Stimulated activated CD4-positive, alpha-beta T cell treated with anti-CD3 and anti-CD28 coated beads, Interleukin-1b, Interleukin-23, amount 100 ng/mL, for 48 hours (primary cell): ENCODE measurements at places on chromosomes 2 and 18.

DNA sequence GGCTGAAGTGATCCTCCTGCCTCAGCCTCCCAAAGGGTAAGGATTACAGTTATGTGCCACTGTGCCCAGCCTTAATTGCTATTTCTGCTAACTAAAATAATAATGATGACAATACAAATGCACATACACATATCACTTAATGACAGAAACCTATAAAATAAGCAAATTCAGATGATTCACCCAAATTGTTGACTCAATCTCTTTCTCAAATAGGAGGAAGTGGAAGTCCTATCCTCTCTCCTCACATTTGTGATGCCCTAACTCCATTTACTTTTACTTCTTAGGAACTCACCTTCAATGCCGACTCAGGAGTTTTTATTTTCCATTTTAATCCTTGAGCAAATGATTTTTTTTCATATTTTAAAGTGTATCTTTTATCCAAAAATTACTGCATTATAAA, 24.5 kb upstream of the RAPH1 start:
- DNase-seq, result no peak

DNA sequence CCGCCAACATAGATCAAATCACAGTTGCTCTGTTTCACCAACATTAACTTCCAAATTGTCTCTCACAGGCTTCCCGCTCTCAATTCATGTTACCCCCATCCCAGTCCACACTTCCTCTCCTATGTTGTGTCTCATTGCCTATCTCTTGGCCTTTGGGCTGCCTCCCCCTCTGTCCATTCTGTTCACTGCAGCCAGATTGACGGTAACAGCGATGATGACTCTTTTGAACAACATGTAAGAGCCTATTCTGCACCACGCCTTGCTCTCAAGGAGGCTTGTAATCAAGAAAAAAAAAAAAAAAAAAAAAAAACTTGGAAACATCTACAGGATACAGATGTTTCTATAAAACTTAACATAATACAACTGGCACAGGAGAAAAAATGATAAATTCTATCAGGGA, 77.3 kb upstream of the RMDN2 start:
- DNase-seq, result no peak

GRCh38 chr2:170928036-170928823, 823 bp upstream of the GORASP2 start:
- peak; percentile 10 for DNase-seq

DNA sequence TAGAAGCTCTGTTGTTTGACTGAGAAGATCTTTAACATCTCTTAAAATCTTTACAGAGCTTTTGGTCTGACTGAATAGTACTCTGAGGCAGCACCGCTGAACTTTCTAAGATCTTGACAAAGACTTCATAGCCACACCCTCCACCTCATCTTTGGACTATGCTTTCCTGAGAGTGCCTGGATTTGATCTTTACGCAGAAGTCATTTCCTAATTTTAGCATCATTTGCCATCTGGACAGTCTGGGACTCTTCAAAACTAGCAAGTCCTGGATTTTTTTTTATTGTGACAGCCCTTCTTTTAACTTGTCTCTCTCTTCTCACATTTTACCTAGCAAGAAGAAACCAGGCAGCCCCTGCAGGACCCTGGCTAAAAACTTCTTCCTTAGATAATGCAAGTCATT, 188.8 kb downstream of the CTIF start:
- no peak for DNase-seq

- DNase-seq, result no peak
Measured at GRCh38 chr2:157930728-157931127, 54.6 kb upstream of the ACVR1 start.

- no peak for DNase-seq
Measured at GRCh38 chr2:177038787-177039484, 173.7 kb upstream of the HNRNPA3 start.

GRCh38 chr2:157055660-157056199, 201.8 kb upstream of the GALNT5 start:
- DNase-seq, result no peak

GRCh38 chr18:49028801-49029506, 78.2 kb upstream of the SMAD7 start:
- no peak for DNase-seq

DNA sequence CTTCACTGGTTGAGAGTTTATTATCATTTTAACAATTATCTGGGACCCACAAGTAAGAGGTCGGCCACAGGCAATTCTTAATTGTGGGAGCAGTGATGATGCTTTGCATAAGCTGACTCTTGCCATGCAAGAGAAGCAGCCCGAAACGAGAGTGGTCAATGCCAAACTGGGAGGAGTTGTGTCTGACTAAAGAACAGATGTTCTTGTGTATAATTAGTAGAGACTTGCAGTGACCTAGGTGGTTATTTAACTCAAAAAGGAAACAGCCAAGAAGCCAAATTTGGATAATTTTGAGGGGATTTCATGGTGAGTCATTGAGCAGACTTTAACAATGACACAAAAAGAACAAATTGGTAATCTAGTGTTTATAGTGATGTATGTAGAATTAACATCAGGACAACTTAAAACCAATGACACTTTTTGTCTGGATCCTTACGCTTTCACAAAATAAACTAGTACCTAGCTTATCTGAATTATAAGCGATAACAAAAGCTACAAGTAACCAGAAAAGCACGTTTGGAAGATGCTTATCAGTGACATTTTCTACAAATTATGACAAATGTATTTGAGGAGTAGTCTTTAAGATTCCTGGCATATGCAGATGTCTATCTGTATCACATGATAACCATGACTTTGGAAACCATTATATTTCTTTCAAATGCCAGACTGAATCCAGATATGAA, 184.7 kb upstream of the DLGAP1 start:
- DNase-seq, result no peak

DNA sequence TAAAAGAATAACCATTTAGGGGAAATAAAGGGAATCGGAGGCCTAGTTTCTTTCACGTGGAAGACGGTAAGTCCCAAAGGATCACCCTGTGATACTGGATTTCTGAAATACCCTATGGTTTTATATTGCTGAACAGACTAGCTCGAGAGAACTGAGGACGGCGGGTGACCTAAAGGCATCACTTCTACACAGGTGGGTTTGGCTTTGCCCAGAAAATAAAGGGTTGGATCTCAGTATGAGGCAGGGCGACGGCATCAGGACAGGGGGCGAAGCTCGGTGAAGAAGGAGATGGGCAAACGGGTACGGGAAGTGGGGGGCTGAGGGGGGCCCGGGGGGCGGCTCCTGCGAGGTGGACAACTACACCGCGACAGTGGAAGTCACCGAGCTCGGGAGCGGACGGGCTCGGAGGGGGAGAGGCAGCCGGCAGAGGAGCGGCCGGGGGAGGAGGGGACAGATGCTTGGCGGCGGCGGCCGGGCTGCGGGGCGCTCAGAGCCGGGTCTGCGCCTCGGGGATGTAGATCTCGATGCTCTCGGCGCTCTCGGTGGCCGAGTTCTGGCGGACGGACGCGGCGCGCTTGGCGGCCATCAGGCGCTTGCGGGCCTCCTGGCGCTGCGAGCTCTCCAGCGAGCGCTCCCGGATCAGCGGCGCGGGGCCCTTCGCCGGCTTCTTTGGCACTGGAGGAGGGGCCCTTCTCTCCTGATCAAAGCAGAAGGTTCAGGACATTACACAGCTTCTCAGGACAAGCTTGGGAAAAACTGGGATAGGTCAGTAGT, 48.9 kb downstream of the TGIF1 start:
- DNase-seq, result no peak

DNA sequence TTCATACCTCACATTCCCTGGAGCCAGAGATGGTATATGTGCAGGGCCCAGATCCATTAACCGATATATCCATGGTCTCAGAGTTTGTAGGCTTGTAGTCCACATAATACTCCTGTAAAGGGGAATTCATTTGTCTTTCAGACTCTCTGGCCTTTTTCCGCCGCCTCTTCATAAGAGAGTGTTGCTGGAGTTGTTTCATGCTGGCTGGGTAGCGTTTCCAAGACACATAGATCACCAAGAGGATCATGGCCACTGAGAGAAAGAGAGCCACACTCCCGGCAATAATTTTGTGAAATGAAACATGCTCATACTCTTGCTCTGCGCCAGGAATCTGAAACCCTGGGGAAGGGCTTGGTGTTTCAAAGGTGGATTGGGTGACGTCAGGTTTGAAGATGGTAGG, 3.9 kb downstream of the LRRTM4 start:
- DNase-seq, result no peak

DNA sequence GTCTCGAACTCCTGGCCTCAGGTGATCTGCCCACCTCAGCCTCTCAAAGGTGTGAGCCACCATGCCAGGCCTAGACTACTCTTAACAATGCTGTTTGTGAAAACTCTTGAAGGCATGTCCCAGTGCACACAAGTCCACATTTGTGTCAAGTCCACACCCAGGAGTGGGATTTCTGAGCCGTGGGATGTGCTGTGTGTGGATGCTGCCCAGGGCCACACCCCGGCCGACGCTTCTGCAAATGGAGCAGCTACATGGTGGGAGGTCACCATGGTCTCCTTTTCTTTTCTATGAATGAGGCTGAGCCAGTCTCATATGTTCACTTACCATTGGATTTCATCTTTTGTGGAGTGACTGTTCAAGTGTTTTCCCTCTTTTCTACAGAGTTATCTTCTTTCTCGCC, 15.8 kb downstream of the SNED1 start:
- no peak for DNase-seq

- DNase-seq, result no peak
Measured at GRCh38 chr2:56217106-56217505, 33.3 kb downstream of the CCDC85A start.

GRCh38 chr2:73284296-73285158, at the start of gene FBXO41:
Gene FBXO41 (minus strand): TSS chr2:73284478. CDS start chr2:73269630, 14,848 bp downstream.
- DNase-seq, result peak; percentile 73
